Stimulated activated CD8-positive, alpha-beta memory T cell treated with anti-CD3 and anti-CD28 coated beads, Interleukin-7, amount 100 ng/mL, for 4 hours (primary cell): ENCODE measurements at places on chromosomes 6 and 20.

DNA sequence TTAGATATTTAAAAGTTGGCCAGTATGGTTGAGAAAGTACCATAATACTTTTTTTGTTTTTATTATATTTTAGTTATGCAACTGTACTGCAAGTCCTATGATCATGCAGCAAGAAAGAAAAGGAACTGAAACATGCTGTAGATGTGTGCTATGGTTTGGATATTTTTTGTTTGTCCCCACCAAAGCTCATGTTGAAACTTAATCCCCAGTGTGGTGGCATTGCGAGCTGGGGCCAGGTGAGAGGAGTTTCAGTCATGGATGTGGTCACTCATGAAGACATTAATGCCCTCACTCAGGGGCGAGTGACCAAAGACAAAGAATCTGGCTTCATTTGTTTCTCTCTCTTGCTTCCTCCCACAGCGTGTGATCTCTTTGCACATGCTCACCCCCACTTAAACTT is 393.9 kb downstream of the PAX1 start:
- no peak for DNase-seq

GRCh38 chr20:38148328-38149102 is 16.6 kb downstream of the TGM2 start:
- DNase-seq, result no peak

- no peak for DNase-seq
Measured at GRCh38 chr6:14713008-14713960, 532.6 kb upstream of the JARID2 start.

DNA sequence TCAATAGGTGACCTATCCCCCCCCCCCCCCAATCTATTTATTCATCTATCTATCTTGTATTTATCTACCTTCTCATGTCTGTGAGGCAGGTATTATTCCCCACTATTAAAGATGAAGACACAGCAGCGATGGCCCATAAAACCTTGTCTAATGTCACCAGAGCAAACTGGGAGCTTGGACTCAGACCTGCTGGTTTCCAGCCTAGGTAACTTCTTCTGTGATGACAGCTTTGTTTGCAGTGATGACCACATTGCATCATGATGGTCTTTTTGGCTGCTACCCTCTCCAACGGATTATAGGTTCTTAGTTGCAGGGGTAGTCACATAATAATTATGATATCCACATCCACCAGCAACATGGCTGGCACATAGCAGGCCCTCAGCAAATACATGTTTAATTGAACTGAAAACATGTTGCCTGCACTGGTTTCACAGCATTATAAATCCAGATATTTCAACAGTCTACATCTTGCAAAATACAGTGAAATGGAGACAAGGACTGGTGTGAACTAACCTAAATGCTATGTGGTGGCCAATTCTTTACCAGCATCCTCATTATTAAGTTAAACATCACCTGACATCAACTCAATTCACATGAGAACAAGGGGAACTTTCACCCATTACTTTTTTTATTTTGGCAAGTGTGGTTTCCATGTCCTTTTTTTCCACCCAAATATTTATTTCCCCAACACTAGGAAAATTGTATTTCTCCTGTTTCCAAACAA is 712.5 kb upstream of the NRSN1 start:
- DNase-seq, result no peak

- no peak for DNase-seq
Measured at GRCh38 chr6:16965689-16966088, 136.2 kb upstream of the STMND1 start.

- DNase-seq, result no peak
Measured at GRCh38 chr20:36686504-36686903, 40.5 kb upstream of the SLA2 start.

GRCh38 chr6:15502446-15503345 is 160.1 kb downstream of the DTNBP1 start:
- no peak for DNase-seq

- DNase-seq, result no peak
Measured at GRCh38 chr6:35735452-35735851, 1.4 kb upstream of the ARMC12 start.

DNA sequence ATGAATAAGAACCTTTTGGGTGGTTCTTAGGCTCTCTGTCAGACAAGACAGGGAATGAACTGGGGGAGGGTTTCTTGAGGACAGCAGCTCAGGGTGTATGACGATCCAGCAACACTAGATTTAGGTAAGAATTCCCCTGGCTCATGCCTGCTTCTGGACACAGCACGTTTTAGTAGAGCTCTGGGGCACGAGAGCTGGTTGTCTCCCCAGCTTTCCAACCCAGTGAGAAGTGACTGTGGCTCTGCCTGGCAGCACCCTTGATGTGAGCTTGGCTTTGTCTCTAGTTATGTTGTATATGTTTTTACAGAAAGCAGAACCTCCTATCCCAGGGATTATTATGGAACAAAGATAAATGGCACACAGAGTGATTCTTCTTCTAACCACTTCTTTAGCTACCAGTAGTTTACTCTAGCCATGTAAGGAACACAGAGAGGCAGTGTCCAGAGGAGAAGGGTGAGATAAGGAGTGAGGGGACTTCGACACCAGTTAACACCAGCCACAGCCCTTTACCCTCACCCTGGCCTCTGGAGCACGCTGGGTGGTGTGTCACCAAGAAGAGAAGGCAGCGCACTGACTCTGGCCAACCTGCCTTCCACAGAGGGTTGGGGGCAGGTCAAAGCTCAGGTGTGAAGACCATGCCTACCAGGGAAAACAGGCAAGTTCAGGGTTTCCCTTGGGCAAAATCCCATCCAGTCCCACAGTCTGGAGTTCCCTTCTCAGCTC is 3.9 kb downstream of the APOBEC2 start:
- no peak for DNase-seq

GRCh38 chr6:5619249-5619648 is 357.9 kb downstream of the FARS2 start:
- peak; percentile 12 for DNase-seq

DNA sequence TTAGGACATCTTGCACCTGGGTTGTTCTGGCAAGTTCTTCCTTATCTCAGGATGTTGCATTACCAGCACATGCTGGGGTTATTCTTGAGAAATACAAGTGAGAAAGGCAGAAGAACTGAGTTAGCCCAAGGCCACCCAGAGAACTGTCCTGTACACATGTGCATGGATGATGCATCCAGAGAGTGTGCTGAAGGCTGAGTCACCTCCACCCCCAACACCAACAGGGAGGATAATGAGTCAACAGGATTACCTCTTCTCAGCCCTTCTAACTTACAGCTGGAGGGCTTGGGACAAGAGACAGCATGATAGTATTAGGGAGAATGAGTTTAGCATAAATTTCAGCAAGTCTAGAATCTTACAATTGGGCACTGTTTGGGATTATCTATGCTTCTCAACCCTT is 8.5 kb downstream of the SCGN start:
- DNase-seq, result no peak

DNA sequence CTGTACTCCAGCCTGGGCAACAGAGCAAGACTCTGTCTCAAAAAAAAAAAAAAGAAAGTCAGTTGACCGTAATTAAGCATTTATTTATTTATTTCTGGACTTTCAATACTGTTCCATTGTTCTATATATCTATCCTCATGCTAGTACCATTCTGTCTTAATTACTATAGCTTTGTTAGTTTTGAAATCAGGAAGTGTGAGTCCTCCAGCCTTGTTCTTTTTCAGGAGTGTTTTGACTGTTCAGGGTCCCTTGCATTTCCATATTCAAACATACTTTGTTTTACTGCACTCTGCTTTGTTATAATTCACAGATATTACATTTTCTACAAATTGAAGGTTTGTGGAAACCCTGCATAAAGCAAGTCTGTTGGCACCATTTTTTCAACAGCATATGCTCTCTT is 36.7 kb upstream of the ASXL1 start:
- no peak for DNase-seq

DNA sequence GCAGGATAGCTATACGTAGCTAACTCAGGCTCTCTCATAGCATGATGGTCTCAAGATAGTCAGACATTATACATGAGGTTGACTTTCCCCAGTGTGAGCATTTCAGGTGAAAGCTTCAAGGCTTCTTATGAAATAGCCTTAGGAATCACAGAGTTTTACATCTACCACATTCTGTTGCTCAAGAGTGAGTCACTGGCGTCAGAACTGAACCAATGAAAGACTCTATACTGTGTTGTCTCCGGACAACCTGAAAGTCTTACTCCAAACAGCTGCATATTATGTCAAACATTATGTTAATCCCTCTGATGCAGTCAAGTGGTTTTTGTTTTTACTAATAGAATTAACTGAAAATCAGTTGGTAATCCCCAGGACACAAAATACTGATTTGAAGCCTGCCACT is 79.8 kb upstream of the TRDN start:
- DNase-seq, result no peak

GRCh38 chr20:58570204-58570859 is 55.1 kb upstream of the APCDD1L start:
- no peak for DNase-seq

GRCh38 chr6:109491207-109491938 is 8.4 kb upstream of the ZBTB24 start:
- DNase-seq, result no peak

DNA sequence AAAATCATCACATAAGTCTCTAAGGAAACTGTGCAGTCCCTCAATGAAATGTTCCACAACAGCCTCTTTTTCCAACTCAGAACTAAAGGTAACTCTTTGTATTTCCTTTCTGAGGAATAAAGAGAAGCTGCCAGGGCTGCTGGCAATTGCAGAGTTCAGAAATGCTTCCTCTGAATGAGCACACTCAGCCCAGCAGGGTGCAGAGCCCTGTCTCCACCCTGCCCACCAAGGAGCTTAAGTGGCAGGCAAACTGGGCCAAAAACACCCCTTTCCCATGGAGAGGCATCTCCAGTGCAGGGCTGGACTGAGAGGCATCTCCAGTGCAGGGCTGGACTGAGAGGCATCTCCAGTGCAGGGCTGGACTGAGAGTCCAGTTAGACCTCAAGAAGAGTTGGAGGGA is 255.4 kb downstream of the GMPR start:
- no peak for DNase-seq

DNA sequence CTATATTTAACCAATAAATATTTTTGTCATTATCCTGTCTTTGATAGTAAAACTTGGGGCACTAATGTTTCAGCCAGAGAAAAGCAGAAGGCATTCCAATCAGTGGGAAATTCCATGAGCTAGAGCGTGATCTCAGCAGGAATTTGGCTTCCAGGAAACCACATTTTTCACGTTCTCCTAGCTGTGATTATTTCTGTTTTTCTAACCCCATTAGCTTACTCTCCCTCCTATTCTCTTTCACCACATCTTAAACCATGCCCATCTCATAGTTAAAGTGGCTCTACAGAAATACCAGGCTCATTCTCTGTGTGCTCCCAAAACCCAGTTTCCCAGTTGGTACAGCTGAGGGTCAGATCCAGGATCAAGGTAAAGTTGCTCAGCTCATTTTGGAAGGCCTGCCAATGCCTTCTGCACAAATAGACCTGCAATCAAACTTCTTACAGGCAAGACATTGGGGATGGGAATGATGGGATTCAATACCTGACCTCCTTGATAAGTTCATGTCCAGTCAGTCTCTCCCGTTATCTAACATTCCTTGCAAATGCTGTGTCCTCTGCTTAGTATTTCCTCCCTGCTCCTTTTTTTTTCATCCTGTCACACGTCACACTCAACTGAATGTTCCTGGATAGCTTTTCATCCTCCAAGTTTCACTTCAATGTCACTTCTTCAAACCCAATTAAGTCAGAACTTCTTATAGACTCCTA is 33.1 kb upstream of the TMEM30A start:
- no peak for DNase-seq

- DNase-seq, result no peak
Measured at GRCh38 chr6:71317441-71317840, 28.8 kb downstream of the OGFRL1 start.

DNA sequence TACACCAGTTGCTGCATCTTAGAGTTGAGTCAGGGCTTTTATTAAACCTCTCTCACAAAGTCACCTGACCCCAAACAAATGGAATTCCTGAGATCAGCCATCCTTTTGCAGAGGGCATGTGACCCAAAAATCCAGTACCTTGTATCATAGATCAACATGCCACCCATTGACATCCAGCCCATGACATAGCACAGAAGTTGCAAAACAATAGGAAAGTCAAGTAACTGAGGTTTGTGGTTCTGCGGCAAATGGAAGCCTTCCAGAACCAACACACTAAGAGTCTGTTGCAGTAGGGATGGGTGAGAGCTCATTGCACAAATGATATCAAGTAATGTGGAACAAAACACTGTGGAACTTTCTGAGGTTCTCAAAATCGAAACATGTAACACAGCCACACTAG is 111.2 kb downstream of the PDE7B start:
- DNase-seq, result no peak

DNA sequence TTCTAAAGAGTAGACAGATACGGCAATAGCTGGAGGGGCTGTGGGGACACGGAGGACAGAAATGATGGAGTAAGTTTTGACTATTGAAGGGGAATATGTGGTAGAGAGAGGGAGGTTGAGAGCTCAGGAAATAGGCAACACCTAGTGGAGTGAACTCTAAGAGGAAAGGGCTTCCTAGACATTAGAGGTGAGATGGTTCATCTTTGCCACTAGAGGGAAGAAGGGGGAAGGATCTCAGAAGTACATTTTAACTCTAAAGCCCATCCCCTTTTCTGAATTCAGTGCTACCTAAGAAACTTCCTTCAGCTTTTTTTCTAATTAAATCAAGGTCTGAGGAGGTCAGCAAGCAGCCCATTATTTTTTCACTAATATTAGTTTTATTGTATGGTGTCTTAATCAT is 689.4 kb upstream of the MAP3K7 start:
- DNase-seq, result no peak

- no peak for DNase-seq
Measured at GRCh38 chr6:127967708-127968107, 66.8 kb upstream of the THEMIS start.

- DNase-seq, result no peak
Measured at GRCh38 chr6:157083343-157083742, 240.0 kb downstream of the TMEM242 start.

DNA sequence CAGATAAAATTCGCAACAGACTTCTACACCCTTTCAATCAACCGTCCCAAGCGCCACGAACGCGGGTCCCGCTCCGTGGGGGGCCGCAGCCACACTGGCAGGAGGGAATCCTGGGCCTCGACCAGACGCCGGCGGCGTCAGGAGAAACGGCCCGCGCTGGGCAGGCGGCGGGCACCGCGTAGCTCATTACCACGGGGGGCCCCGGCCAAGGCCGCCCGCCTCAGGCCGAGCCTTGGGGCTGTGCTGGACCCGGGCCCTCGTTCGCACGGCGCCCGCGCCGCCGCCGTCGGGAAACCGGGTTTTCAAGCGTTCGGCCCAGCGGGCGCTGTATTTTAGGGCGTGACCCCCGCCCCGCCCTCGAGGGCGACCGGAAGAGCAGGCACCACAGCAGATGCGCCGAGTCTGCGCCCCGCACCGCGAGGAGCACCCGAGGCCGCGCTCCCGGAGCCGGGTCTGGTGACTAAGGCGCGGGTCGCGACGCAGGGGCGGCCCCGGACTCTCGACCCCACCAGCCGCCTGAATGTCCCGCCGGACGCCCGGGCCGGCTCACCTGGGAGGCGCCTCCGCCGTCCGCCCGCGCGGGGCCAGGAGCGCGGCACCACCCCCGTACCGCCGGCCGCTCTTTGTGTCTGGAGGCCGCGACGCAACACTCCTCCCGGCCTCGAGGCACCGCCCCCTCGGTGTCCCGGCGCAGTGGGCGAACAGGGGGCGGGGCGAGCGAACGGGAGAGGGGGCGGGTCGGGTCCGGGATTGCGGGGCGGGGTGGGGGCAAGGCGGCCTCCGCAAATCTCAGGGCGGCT is at the start of gene NINL:
Gene NINL (minus strand): TSS at position 627 of the 800 bp plus-strand sequence. CDS start 58,944 bp downstream, outside the sequence.
- peak; percentile 51 for DNase-seq
